GOT3 (cell line): ENCODE measurements at places on chromosomes 4 and X.
A peak's percentile ranks its signal among the peaks of the same experiment; 100 is the strongest.

GRCh38 chr4:48913346-48913745 is 6.8 kb upstream of the OCIAD2 start:
- peak; percentile 17 for DNase-seq

- DNase-seq = no peak
These were observed 18.4 kb upstream of the CTSO start for GRCh38 chr4:155972098-155972497.

DNA sequence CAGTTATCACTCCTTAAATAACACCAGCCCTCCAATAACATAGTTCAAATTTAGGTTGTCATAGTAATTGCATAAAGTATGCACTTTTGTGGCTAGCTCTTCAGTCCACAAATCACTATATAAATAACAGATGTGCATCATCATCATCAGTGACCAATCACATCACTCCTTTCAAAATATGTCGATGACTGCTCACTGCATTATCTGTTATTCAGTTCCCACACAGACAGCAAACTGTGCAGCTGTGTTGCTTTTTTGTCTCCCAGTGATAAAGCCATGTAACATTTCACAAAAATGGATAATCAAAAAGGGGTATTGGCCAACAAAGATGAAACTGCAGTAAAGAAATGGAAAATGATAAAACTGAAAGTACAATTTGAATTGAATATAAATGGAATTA is 205.4 kb downstream of the DCLK2 start:
- DNase-seq = no peak

- DNase-seq = no peak
These were observed 246.7 kb upstream of the ARHGAP24 start for GRCh38 chr4:85228264-85228663.

GRCh38 chr4:45345558-45345957 is 619.2 kb upstream of the GNPDA2 start:
- no peak for DNase-seq

DNA sequence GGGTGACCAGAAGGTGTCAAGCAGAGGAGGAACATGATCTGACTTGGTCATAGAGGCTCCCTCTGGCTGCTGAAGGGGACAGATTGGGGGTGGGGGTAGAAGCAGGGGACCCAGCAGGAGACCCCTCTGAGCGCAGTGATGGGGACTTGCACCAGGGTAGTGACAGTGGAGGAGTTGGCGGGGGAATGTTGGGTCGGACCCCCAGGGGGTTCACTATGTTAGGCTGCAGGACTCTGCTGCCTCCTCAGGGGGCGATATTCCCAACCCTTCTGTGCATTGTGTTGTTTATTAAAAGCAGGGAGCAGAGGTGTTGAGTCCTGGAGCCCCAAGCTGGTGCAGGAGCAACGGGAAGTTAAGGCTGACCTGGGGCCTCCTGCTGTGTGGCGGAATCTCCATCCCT is 8.8 kb downstream of the WDR13 start:
- DNase-seq = no peak

DNA sequence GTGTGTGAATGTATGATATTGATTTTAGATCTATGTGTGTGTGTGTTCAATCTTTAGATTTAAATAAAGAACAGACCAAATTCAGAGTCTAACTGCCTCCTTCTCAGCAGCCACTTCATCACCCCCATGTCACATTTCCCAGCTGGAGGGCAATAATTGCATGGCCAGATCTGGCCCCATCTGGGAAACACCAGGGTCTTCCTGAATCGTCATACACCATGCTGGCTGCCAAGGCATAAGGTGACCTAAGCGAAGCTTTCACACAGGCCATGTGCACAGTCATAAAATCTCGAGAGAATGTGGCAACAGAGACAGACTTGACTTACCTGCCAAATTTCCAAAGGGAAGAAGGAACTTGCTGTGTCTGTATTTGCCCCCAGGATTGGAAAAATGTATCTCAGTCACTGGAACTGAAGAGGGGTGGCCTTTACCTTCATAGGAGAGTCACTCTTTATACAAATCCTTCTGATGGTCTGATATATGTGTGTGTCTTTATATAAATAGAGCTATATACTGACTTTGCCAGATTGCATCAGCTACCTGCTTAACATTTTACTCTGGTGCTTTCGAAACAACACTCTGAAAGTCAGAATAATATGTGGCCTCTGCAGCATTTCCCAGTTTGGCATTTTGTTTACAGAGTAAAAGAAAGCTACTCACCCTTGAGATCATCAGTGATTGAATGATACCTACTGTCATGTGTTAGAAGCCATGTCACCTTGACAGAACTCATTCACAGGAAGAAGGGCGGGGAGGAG is at the start of gene PLAC1:
PLAC1 (minus strand) TSS at position 470 of the 758 bp plus-strand sequence. CDS start 91,789 bp downstream, outside the sequence.
- no peak for DNase-seq

DNA sequence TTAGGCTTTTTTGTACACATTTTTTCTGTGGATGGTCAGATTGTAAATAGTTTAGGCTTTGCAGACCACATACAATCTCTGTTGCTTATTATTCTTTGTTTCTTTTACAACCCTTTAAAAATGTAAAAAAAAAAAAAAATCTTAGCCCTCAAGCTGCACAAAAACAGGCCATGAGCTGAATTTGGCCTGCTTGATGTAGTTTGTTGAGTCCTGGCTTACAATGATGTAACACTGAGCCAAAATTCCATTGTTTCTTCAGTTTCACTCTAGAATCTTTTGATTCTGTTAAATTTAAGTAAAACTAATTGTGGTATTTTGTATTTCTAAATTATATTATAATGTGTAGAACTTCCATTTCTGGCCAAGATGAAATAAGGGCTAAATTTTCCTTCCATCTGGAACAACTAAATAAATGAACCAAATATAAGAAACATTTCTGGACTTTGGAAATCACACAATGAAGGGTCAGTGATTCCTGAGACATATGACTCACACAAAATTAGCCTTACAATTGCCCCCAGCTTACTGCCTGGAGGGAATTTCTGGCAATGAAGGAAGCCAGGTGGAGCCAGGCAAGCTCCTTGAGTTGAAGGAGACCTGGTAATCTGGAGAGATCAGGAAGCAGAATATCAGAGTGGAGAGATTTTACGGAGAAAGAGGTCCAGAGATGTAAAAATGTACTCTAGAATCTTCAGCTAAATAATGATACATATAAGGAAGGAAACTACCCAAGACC is 29.8 kb downstream of the IQCM start:
- DNase-seq = no peak

- no peak for DNase-seq
These were observed 18.8 kb upstream of the RPS6KA3 start for GRCh38 chrX:20285511-20285910.

GRCh38 chr4:53059256-53059655 is 197.1 kb downstream of the RASL11B start:
- no peak for DNase-seq

DNA sequence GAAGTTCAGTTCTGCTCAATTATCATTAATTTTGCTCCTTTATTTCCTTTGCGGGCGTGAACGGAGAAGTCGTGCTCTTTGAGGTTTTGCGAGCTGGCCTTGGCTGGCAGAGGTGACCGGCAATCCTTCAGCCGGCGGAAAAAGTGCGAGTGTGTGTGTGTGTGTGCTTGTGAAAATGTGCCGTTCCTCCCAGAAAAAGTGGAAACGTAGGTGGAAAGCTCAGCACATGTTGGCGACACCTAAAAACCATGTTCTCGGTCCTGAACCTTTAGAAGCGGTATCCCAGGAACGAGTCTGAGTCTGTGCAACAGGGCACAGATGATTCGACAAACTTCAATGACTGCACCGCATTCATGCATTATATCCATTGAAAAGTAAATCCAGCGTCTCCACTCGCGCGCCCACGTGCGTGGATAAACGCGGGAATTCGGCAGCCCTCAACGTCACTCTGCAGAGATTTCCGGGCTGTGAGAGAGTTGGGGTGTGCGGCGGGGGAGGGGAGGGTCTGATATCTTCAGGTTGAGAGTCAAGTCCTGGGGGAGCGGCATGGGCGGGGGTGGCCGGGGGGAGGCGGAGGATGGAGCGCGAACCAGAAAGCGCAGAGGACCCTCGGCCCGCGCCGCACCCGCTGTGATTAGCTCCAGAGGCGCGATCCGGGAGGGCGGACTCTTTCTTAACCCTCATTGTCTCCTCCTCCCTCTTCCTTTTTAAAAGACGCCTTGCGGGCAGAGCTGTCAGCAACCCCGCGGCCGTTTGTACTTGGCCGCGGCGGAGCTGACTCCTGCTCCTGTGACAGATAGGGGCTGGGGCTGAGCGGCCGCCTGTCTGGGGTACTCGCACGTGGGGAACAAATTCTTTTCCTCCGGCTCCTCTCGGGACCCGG is at the start of gene SHISA3:
SHISA3 (plus strand) TSS at position 737 of the 883 bp plus-strand sequence. CDS start 569 bp downstream, outside the sequence.
- no peak for DNase-seq
